Smooth muscle cell of the umbilical artery (primary cell): ENCODE measurements at places on chromosomes 6 and 20. TPM values are rescaled to one million over a fixed set of nuclear protein-coding genes. Genes with fewer than 3 reads are reported as not detected.

KCNK16 gene
- not detected in 2 replicates for total RNA-seq

EDN1 gene
- 1.8 and 2.8 TPM in 2 replicates for total RNA-seq

SLC13A3 gene
- 1.5 and 3.9 TPM in 2 replicates for total RNA-seq

NINL gene
- 9.5 and 10.5 TPM in 2 replicates for total RNA-seq
